Activated CD4-positive, alpha-beta T cell treated with anti-CD3 and anti-CD28 coated beads for 36 hours (primary cell): ENCODE measurements at places on chromosomes 12 and 14.

DNA sequence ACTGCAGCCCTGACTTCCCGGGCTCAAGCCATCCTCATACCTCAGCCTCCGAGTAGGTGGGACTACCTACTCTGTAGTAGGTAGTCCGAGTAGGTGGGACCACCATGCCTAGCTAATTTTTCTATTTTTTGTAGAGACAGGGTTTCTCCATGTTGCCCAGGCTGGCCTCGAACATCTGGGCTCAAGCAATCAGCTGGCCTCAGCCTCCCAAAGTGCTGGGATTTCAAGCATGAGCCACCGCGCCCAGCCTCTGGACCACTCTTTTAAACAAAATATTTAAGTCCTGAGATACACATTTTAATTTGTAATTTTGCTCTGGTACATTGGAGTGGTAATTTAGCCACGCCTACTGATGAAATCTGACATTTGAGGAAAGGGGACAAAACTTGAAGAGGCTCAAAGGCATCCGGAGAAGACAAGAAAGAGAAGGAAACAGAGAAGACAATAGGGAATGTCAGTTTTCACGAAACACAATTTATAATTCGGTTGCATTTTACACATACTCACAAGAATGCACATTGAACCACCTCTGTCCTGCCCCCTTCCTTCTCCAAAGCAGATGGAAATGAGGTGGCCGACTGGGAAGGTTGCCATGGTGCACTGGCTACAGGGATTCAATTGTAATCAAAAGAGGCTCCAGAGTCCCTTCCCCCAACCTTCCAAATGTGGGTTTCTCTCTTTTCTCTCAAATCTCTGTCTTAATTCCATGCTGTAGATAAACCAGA, 9.7 kb upstream of the TUBA1A start:
- DNase-seq: no peak

GRCh38 chr14:68513838-68514607, 278.8 kb downstream of the ZFP36L1 start:
- no peak for DNase-seq

GRCh38 chr12:31618228-31619025, 27.5 kb upstream of the DENND5B start:
- DNase-seq: no peak

GRCh38 chr14:35416108-35416750, 11.7 kb upstream of the NFKBIA start:
- DNase-seq: peak; percentile 86

- no peak for DNase-seq
Measured at GRCh38 chr14:51310505-51310944, 70.5 kb downstream of the TMX1 start.

DNA sequence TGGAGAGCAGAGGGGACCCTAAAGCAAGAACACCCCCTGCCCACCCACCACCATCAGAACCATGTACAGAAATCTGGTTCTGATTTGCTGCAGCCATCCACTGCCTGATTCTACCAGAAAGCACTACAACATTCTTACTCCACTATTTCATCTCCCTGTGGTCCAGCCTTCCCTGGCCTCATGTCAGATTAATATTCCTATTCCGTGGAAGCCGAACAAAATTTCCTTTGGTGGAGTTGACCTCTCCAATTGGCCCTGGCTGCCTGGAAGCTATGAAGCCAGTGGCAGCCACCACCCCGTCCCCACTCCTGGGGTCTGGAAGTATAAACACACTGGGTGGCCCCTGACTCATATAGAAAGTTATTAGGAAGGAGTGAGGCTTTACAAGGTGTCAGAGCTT, 60.2 kb downstream of the ANO2 start:
- DNase-seq: no peak

DNA sequence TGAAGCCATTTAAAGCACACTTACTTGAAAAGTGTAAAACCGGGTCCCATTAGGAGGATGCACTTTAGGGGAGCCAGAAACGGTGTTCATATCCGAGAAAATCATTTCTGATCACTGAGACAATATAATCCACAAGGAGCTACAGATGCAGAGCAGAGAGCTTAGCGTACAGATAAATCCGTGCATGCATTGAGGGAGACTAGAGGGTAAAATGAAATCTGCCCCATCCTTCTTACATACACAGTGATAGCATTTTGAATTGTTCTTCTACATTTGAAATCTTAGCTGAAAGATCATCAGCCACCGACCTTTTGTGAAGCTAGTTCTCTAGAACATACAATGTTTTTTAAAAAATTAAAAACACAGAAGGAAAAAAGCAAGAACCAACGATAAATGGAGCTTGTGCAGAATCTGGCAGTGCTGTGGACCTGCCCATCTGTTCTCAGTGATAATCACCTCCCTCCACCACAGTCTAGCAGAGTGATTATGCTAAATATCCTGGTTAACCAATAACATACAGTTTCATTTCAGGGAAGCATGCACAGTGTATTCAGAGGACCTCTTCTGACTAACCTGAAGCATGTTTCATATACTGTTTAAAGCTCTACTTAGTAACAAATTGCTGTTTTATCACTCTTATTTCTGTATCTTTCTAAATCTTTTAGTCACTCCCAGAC, 161.1 kb downstream of the PPFIA2 start:
- no peak for DNase-seq

- no peak for DNase-seq
Measured at GRCh38 chr12:88952562-88952942, 372.3 kb upstream of the KITLG start.

DNA sequence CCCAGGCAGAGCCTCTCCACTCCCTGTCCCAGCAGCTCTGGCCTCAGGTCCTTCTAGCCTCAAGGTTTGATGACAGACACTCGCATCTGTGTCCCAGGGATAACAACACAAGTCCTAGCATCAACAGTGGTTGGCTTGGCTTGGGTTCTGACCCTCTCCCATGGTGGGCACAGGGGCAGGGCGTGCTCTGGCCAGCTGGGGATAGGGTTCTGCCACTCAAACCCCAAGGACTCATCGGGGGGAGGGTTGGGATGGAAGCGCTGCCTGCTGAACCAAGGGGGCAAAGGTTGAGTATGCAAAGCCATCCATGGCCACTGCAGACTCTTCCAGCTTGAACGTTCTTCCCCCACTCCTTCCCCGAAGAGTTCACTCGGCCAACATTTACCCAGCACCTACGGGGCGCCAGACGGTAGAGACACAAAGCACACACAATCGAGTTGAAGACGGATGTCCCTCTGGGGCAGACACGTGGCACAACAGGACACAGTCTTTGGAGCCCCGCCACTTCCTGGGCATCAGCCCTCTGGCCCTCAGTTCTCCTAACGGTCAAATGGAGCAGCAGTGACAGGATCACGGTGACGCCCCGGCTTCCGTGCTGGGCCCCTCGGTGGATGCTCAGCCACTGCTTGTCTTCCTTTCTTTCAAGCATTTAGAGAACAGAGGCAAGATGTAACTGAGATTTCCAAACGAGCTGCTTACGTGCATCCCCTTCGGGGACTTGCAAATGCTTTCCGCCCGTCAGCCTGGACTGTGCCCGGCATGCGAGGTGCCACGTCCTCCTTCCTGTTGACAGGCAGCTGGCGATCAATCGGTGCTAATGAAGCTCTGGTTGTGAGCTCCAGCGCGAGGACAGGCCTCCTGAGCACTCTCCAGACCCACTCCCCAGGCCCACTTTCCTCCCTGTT, 42.6 kb downstream of the DLK1 start:
- DNase-seq: no peak

- no peak for DNase-seq
Measured at GRCh38 chr14:77324816-77325745, 4.2 kb downstream of the GSTZ1 start.

DNA sequence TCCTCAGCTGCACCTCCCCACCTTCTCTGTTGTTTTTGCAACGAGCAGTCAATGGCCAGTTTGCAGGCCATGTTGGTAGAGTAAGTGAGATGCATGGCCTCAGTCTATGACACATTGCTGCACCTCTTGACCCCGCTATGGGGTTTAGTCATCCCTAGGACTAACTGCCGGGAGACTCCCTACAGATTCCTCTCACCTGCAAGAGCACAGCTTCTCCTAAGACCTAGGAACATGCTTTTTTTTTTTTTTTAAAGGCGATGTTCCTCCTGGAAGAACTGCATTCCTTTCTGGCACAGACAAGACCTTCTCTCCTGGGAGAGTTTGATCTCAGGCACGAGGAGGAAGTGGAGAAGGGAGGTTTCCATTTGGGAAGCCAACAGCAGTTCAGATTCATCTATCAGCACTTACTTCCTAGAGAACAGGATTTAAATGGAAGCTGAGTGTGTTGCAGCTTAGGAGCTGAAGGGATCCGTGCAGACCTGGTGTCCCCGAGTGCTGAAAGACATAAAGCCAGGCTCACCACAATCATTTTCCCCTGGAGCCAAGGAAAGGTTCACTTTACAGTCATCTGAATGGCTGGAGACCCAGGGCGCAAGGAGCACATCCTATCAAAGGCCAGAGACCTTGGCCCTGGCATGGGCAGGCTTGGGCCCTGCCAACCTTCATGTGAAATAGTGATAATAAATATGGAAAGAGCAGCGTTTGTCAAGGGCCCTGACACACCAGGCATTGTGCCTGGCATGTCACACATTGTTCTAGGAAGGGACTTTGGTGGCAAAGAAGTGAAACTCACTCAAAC, 104.1 kb downstream of the LGMN start:
- no peak for DNase-seq

DNA sequence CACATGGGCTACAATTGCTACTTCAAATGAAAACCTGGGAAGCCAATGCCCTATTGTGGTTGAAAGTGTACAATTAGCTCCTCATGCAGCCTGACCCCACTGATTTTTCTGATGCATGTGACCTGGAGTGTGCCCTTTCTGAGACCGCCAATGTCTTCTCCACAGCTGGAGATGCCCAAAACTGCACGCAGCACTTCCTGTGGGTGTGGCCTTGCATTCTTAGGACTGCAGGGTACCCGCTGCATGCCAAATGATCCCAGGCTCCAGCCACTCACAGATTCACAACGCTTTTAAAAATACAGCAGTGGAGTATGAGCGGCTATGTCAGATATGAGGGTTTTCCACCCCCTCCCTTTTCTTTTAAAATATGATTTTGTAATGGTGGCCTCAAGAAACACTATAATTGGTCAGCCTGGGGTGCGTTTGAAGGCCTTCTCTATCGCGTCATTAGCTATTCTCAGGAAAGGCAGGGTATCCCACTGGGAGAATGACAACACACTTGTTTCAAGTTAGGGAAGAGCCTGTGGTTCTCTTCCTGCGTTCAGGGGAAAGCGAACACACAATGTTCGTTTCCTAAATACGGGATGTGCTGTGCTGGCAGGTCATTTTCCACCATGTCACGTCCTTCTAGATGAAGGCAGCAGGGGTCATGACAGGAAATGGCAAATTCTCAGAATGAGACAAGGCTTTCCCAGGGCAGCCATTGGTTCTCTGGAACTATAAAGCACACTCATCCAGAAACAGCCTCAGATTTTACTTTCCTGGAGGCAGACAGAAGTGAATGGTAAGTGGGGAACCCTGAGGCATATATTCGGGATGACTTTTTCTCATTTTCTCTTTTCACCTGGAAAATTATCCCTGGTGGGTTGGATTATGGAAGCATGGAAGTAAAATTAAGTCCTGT, at the start of gene APOLD1:
Gene APOLD1, plus strand, starts transcription at position 749 of the 904 bp plus-strand sequence. Its CDS starts 33 bp downstream, at position 782.
- DNase-seq: no peak

DNA sequence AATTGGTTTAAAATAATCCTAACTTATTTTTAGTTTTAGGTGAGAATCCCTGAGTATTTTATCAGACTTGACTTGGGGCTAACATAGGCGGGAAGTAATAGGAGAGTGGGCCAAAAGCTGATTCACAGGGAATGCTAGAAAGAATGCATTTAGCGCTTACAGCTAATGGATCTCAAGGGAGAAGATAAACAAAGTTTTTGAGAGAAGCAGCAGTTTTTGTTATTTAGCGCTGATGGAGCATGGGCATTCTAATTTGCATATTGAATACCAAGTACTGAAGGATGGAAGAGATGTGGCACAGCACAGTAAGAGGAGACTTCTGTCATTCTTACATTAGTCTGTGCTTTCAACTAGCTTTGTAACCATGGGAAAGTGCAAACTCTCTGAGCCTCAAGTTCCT, 436.0 kb upstream of the FBXO33 start:
- DNase-seq: no peak

DNA sequence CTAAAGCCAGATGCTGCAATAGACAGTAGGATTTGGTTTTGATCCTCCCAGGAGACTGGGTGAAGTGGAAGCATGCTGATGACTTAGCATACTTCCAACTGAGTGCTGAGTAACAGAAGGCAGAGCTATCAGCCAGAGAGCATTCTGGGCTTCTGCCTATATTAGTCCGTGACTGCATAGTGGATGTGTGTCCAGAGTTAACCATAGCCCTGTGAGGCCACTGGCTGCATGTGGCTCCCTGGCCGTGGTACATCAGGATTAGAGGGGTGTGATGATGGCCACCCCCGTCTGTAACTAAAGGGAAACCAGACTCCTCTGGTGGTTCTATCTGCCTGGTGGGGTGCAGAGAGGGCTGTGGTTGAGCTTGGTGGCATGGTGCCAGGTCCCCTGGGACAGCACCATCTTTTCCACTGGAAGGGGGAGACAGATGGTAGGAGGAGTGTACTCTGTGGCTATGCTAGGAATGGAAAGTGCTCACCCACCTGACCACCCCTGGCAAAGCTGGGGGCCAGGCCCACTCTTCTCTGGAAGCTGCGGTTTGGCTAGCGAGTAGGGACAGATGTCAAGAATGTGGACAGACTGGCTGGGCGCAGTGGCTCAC, 27.4 kb downstream of the ABCD4 start:
- no peak for DNase-seq

GRCh38 chr14:78902010-78902623, 731.9 kb downstream of the NRXN3 start:
- DNase-seq: peak; percentile 39

DNA sequence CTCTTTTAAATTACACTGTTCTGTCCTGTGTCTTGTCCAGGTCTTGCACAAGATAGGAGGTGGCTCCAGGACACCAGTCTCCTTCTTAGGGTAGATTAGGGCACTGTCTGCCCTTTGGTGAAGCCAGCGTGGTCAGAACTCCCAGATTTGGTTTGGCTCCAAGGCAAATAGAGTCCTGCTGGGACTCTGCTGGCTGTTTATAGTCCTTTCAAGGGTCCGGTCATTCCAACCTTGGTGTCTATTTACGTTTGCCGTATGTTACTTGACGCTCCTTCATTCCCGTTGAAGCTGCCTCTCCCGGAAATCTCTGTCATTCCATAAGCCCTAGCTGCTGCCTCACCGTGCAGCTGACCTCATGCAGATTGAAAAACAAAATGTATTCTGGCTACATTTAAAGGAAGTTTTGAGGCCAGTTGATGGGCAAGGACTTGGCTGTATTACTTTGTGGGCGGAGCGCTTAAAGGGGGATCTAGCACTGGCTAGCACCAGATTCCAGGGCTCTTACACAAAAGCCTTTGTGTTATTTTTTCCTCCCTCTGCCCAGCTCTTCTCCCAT, 180.6 kb downstream of the AKAP6 start:
- no peak for DNase-seq
